ENCODE measurements at places on chromosomes 3 and 15.

DNA sequence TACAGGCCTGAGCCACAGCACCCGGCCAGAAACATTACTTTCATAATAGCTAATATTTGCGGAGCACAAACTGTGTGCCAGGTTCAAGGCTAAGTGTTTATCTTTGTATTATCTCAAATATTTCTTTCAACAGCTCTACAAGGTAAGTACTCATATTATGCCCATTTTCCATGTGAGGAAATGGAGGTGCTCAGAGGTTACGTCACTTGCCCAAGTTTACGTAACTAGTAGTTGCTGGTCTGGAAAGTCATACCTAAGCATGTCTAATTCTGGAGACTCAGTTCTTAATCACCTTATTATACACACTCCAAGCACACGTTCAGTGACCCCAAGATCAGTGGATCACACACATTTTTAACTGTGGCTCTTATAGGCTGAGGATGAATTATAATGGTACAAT lies 177.5 kb downstream of the OXSM start:
- no peak for DNase-seq

- DNase-seq: no peak
Observed at GRCh38 chr3:157290766-157291165, 130.8 kb upstream of the CCNL1 start.

GRCh38 chr15:67906382-67906781 lies 66.5 kb upstream of the RNU6-1 start:
- DNase-seq: no peak

GRCh38 chr3:134777341-134777740 lies 17.7 kb upstream of the EPHB1 start:
- DNase-seq: no peak

- DNase-seq: no peak
Observed at GRCh38 chr15:94174399-94174802, 57.0 kb upstream of the MCTP2 start.

DNA sequence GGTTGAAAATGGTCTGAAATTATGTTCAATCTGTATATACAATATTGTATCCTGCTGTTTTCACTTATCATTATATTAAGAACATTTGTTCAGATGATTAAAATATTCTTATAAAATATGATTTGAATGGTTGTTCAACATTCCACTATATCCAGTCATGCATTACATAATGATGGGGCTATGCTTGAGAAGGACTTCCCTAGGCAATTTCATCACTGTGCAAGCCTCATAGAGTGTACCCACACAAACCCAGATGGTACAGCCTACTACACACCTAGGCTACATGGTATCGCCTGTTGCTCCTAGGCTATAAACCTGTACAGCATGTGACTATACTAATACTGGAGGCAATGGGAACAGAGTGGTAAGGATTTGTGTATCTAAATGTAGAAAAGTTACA lies 30.5 kb downstream of the SLC7A14 start:
- no peak for DNase-seq

- no peak for DNase-seq
Observed at GRCh38 chr15:68335655-68336054, 58.1 kb downstream of the FEM1B start.
